Mucosa of gallbladder (tissue), 1 donor: ENCODE measurements at places on chromosomes 3 and 15. TPM values are rescaled to one million over a fixed set of nuclear protein-coding genes. Genes with fewer than 3 reads are reported as not detected.

DNA sequence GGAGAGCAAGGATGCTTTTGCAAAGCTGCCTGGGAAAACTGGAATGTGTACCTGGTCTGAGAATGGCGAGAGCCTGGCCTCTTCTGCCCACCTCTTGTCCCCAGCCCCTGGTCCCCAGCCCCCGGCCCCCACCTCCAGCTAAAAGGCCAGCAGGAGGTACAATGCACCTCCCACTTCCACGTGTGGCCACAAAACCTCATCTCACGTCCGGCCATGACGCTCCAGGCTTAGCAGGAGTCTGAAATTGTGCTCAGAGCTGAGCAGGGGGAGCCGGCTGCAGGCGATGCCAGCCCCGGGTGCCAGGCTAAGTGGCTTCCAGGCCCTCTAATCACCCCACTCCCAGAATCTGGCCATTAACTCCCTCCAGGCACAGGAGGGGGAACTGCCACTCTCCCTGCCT is 83.1 kb upstream of the PRR20G start:
- no peak for DNase-seq

DNA sequence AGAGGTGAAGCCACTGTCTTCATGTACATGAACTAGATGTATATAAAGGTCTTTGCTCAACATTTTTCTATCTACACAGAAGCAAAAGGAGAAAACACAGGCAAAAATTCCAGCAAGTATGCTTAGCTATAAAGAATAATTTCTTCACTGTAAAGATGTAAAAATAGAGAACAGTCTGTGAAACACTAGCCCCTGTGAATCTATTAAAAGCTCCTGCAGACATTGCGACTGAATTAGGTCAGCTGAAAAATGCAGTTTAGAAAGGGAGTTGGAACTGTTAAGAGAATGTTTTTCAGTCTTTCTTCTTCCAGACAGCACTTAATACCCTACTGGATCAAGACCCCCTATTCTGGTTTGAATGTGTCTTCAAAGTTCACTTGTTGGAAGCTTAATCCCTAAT is 291.5 kb downstream of the KBTBD8 start:
- DNase-seq, result no peak

DNA sequence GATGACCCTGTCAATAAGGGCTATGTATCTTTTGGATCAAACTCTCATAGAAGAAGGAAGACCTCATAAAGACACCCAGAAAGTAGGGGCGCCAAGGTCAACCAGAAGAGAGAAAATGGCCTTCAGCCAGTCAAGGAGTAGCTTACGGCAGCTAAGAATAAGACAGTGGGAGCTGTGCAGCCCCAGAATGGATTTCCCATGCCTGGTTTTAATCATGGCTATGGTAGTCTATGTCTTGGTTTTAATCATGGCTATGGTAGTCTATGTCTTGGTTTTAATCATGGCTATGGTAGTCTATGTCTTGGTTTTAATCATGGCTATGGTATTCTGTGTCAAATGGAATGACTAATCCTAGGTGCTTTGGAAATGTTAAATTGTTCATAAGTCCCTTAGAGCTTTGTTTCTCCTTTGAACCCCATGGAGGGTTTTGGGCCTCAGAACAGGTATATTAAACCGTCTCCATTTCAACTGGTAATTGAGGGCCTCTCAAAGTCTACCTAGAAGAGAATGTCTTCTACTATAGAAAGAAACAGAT is 742.0 kb upstream of the CFAP20DC start:
- DNase-seq, result no peak

- no peak for DNase-seq
Measured at GRCh38 chr3:89145995-89146394, 38.6 kb downstream of the EPHA3 start.

Gene A4GNT
- not detected for total RNA-seq
